T-helper 1 cell (primary cell): ENCODE measurements at places on chromosomes 2 and 18.

DNA sequence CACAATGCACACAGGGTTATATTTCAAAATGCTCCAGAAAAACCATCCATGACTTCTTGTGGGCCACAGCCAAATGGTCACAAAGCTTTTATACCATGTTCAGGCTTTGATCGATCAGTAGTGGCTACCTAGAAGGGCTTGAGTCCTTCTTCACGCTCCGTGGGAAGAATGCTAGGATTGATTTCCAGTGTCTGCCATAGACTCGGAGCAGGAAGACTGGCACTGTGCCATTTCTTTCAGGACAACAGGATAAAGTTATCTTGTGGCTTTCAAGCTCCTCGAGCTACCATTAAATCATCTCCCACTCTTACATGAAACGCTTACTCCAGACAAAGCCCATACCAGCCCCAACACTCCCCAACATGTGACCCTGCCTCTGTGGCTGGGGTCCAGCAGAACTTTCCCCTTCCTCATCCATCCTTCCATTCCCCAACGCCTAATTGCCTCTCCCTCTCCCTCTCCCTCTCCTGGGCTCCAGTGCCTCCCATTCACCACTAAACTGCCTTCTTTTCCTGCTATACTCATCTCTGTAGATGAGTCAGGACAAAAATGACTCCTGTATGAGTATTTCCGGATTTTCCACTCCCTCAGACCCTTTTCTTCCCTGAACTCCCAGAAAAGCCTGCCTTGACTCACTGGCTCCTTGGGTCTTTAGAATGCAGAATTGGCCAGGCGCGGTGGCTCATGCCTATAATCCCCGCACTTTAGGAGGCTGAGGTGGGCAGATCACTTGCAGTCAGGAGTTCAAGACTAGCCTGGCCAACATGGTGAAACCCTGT is 40.9 kb downstream of the ADD2 start:
- DNase-seq = no peak

GRCh38 chr2:231664727-231665126 is 43.6 kb upstream of the PTMA start:
- no peak for DNase-seq

DNA sequence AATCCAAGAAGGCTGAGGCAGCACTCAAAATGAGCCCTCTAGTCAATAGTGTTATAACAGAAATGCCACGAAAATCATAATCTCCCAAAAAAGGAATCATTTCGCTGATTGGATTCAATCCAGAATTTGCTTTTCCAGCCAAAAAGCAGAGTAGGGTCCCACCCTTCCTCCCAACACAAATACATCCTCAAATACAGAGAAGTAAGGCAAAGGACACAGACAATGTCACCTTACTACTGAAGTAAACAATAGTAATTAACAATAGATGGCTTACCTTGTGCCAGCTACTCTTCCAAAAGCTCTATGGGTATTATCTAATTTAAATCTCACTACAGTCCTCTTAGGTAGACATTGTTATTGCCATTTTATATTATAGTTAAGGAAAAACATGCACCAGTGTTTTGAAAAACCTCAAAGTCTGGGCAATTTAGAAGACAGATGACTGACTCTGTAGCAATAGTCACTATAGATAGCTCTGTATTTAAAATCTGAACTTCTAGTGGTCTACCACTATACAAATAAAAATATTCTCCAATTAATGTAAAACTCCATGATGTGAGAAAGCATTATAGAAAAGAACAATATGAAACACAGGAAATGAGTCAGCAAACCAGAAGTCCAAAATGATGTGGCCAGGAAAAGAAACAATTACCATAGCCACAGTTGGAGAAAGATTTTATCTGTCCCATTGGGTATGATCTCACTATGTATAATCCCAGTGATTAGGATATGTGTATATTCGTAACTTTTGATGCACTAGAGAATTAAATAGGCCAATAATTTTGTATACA is 305.0 kb upstream of the ERBB4 start:
- no peak for DNase-seq

DNA sequence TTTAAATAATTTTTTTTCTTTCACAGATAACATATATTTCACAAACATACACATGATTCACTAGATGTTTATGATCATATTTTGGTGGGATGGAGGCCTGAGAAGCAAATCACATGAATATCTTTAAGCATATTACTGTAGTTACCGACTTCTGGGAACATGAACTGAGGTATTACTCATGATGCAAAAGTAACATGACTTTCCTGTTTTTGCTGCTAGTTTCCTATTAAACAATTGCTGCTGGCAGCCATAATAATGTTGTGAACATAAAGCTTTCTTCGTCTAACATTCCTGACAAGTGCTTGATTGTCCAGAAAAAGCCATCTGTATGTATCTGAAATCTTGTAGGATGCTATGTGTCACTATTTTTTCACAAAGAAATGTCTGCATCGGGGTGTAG is 145.4 kb downstream of the MTX2 start:
- no peak for DNase-seq
